Gastroesophageal sphincter (tissue), 4 donors: ENCODE measurements at places on chromosomes 3 and 15. TPM values are rescaled to one million over a fixed set of nuclear protein-coding genes. Genes with fewer than 3 reads are reported as not detected.

Gene WDR5B
- total RNA-seq: 3.7 TPM

Gene WDR49
- 3.5 TPM for total RNA-seq

Gene FAM174B
- total RNA-seq: 15.1 TPM

DNA sequence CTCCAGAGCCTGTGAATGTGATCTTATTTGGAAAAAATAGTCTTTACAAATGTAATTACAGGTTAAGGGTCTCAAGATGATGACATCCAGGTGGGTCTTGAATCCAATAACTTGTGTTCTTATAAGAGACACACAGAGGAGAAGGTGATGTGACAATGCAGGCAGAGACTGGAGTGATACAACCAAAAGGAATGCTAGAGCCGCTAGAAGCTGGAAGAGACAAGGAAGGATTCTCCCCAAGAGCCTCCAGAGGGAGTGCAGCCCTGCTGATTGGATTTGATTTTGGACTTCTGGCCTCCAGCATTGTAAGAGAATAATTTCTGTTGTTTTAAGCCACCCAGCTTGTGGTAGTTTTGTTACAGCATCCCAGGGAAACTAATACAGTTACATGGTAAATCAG lies 9.7 kb downstream of the MYH15 start:
- ATAC-seq: no peak

DNA sequence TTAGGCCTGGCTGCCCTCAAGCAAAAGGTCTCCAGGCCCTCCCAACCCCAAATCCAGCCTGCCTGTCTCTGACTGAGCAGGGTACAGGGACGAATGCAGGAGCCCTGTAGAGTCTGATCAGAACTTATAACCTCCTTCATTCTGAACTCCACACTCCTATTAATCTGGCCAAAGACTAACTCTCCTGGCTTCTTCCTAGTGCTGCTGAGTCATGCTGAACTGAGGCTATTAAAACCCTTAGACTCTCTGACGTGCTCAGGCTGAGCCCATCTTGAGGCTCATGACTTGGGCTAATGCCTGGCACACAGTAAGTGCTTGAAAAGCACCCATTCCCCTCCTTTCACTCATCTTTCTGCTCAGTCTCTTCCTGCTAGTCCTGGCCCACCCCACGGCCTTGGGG lies 81.9 kb downstream of the NUP210 start:
- no peak for ATAC-seq

- ATAC-seq: no peak
Measured at GRCh38 chr3:31892500-31892899, 88.6 kb downstream of the OSBPL10 start.
